ENCODE measurements at places on chromosomes 7 and 10.

DNA sequence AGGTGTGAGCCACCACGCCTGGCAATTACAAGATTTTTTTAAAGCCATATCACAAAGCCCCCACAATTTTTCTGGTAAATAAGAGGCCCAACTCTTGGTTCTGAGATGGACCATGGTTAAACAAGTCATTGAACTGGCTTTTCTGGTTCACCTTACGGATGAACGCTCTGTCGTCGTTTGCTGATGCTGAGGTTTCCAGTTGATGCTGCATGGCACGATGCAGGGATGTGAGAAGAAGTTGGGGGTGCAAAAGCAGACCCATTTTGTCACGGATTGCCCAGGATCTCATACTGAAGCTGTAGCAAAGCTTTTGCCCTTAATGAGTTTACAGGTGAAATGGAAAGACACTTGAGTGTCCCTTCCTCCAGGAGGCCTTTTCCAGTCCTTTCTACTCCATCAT is 2.0 kb upstream of the IL2RA start:
- no peak for DNase-seq

DNA sequence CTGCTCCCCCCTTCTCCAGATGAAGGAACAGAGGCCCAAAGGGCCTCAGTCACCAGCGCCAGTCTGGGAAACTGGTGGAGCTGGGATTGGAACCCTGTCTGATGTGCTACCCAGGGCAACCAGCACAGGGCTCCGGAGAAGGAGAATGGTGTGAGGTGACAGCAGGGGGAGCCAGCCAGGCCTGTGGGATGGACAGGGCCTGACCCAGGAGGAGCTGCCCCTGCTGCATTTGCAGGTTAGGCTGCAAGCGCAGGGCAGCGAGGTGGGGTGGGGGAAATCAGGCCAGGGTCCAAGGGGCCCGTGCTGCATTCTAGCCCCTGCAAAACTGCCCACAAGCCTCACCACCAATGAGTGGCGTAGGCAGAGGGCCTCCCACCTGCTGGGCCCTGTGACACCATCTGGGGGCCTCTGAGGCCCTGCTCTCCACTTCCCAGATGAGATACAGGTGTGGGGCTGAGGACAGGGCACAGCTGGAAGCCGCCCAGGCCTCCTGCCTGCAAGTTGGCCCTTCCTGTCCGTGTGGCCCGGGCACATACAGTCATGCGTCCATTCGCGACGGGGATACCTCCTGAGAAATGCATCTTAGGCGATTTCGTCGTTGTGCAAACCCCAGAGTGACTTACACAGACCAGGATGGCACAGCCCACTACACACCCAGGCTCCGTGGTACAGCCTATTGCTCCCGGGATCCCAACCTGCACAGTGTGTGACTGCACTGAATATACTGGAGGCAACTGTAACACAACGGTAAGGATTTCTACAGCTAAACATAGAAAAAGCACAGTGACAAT is 45.3 kb downstream of the RASGEF1A start:
- no peak for DNase-seq

DNA sequence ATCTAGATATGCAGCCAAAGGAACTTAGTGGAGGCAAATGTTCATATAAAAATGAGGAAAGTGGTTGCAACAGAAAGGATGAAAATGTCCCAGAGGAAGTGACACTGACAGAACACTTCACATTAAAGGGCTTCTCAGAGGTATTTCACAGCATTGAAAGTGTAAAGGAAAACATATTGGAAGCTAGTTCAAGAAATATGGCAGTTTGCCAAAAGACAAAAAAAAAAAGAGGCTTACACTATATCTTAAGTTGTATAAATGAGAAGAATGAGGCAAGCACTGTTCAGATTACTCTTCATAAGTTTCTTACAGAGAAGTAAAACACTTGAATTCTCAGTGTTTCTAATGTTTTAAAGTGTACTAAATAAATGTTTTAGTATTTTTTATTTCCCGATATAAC is 20.1 kb downstream of the RUNDC3B start:
- no peak for DNase-seq

GRCh38 chr7:128217030-128217805 is 23.9 kb upstream of the LEP start:
- no peak for DNase-seq

DNA sequence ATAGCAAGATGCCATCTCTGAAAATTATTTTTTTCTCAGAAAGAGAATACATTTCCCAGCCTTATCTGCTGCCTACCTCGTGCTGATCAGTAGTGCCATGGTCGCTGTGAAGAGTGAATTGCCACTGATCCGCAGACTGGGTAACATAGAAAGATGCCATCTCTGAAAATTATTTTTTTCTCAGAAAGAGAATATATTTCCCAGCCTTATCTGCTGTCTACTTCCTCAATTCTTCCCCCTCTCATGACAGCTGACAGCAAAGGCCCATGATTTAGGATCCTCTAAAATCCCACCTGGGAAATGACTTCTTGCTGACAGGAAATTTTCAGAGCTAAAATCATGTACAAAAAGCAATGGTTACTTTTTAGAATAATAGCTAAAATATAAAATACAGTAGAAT is 92.5 kb upstream of the AHR start:
- DNase-seq = no peak

GRCh38 chr7:151780631-151781030 is 96.3 kb downstream of the PRKAG2 start:
- DNase-seq = no peak

DNA sequence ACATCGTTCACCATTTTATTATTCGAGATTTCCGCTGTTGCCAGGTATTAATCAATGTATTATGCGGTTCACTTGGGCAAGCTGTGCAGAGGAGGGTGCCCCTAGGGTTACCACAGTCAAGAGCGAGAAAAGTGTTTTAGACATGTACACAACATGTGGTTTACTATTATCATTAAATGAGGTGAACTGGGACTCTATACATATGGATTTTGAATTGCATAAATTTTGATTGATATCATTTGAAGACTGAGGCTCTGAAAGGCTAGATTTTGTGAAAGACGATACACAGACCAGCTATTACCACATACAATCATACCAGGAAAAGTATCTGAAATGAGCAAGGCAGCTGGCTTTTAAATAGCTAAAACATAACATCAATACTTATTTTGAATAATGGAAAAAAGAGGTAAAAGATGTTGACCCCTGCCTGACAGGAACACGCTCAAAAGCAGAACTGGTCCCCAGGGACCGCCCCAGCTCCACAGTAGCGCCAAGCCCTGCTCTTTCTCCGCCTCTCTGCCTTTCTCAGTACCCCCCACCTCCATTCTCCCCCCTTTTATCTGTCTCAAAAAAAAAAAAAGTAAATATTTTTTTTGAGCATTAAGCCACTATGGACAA is 413.4 kb upstream of the MKI67 start:
- DNase-seq = no peak

DNA sequence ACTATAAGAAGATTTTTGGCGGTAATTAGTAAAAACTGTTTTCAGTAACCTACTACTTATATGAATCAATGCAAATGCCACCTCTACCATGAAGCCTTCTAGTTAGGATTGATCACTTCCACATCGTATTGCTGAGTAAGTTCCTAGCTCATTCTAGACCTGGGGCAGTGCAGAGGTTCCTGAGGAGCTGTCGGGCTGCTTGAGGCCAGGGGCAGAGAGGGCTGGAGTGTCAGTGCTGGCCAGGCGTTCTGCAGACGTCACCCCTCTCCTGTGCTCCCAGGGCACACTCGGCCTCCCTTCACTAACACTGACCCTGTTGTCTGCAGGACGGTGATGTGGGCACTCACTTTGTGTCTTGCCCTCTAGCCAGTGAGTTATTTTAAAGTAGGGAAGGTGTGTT is 275.7 kb downstream of the CELF2 start:
- DNase-seq = no peak

DNA sequence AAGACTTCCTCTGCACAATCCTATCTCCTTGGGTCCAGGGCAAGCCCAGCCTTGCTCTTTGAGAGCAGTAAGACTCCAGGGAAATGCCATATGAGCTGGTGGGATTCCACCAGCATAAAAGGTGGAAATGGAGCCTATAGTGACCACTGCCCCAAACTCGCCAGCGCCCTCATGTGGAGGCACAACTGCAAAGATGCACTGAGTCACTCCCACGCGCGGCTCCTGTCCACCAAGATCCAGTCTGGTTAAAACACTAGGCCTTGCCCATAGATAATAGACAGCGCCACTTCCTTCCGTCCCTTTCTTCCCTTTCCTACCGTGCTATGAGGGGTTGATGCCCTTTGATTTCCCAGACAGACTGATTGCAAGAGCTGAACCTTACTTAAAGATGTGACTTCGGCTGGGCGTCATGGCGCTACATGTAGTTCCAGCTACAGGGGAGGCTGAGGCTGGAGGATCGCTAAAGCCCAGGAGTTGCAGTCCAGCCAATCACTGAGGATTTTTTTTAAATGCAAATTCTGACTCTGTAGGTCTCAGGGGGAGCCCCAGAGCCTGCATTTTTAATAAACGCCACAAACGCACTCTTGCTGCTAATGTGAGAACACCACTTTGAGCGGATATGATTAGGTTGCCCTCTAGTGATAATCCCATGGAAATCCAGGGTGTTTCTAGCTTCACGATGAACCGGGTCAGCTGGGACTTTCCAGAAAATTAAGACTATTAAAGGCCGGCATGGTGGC is 136.5 kb downstream of the EPC1 start:
- no peak for DNase-seq

DNA sequence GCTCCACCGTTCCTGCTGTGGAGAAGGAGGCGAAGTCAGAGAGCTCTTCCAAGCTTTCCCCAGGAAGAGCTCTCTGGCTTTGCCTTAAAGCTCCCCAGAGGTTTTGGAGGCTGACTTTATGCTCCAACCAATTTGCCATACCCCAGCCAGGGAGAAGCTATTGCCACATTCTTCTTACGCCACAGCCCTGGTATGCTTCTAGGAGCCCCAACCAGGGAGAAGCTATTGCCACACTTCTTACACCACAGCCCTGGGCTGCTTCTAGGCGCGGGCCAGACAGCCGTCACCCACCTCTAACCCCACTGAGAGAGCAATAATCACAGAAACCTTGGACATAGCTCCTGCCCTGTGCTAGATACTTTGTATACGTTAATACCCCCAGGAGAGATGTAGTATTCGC is 951 bp downstream of the ELOVL3 start:
- DNase-seq = no peak

- no peak for DNase-seq
Observed at GRCh38 chr7:28270536-28270935, 89.9 kb upstream of the JAZF1 start.

- DNase-seq = no peak
Observed at GRCh38 chr7:41565655-41566054, 137.2 kb downstream of the INHBA start.

DNA sequence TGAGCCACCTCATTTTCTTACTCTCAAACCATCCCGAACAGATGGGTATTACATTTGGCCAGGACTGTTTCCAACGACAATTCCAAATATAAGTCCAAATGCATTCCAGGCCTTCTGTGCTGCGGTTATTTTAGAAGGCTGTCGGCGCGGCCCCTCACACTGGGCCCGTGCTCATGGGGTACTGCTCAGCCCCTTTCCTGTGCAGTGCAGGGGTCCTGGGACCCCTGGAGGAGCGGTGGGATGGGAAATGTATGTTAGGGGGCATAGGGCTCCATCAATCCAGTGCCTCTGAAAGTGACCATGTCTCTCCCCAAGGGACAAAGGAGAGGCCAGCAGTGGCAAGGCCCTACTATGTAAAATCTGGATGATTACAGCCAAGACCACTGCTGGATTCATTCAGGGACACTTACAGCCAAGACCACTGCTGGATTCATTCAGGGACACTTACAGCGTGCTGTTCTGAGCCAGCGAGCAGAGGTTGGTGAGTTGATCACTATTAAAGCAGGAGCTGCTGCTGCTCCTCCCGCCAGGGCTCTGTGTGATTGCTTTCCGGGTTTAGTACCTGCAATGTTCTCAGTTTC is 66.3 kb downstream of the CHST15 start:
- no peak for DNase-seq

- no peak for DNase-seq
Observed at GRCh38 chr10:43905512-43906236, 257.0 kb upstream of the ZNF32 start.

DNA sequence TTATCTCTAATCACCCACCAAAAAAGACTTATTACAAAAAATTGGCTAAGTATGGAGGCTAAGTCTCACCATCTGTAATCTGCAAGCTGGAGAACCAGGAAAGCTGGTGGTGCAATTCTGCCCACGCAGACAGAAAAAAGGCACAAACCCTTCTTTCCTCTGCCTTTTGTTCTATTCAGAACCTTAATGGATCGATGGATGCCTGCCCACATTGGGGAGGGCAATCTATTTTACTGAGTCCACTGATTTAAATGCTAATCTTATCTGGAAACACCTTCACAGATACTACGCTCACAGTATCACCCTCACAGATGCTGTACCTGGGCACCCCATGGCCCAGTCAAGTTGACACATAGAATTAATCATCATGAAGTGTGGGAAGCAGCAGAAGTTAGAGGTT is 10.2 kb downstream of the IGFBP3 start:
- no peak for DNase-seq

- no peak for DNase-seq
Observed at GRCh38 chr10:109019001-109019424, 904.3 kb downstream of the XPNPEP1 start.

DNA sequence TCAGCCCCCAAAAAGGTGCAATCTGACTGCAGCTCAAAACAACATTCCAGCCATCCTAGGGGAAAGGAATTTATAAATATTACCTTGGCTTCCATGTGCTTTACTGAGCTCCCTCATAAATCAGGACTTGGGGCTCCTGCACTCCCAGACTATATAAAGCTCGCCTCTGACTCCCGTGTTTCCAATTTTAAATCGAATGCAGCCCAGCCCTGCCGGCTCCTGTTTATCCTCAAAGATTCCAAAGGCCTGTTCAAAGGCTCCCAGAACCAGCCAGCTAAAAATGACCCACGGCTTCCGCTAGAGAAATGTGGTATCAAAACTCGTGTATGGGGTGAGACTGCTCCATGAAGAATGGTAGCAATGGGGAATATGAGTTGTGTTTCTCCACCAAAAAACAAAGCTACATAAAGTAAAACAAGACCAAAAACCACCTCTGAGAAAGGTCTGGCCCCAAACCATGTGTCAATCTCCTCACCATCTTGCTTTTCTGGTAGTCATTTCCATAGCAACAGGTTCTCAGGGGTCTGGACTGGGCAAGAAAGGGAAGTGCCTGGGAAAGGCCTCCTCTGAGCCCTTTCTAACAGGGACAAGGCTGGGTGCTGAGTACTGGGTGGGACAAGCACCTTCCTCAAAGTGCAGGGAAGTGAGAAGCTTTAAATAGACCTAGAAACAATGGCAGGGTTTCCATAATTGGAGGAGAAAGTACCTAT is 5.1 kb downstream of the CALML3 start:
- no peak for DNase-seq

DNA sequence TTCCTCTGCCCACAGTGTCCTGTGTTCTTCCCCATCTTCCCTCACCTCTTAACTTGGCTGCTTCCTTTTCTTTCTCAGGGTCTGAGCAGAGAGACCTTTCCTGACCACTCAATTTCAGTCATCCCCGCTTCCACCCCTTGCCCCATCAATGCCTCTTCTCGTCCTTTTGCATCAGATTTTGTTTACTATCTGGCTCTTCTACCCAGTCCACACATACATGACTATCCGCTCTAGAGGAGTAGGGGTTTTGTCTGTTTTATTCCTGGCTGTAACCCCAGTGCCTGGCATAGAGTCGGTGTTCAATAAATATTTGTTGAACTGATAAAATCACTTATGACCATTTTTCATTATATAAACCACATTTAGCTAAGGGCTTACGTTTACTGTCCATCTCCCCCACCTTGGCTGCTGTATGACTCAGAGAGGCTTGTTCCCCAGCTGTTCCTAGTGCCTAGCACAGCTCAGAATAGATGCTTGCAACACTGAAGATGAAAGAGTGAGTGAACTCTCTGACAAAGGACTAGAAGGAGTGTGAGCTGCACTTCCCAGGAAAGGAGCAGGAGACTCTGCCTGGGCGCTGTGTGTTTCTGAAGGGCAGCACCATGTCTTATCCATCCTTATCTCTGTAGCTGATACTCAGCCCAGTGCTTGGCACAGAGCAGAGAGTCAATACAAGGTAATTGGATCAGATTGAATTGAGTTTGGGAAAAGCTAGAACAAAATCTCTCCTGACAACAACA is 21.9 kb downstream of the ARID5B start:
- no peak for DNase-seq
